RPMI8226 (cell line): ENCODE measurements at places on chromosomes 3 and 15.

DNA sequence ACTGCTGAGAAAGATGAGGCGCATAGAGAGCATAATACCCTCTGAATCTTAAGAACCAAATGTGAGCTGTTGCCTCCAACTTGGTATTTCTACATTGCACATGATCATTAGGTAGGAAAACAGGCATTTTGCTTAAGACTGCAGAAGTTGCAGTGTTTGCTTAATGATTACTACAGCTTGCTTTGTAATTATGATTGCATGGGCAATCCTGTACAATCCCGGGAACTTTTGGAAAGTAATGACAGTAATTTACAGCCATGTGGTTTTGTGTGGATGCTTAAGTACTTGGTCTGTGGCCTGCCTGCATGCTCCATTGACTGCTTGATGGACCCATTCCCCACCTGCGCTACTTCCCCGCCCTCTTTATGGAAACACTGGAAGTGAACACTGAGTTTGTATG is 301.1 kb downstream of the DIPK2A start:
- DNase-seq, result no peak

DNA sequence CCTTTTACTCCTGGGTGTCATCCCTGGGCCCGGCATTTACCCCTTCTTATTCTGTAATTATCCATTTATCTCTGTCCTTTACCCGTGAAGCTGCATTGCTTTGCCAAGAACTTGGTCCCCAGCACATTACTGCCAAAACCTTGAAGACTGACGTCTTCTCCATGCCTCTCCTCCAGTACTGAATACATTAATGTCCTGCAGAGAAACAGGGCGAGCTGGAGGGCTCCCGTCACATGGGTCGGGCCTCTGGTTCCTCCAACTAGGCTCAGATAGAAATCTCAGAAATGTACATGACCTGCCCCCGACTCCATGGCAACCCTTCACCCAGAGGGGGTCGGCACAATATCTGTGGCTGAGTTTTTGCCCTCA is 445 bp downstream of the EFCAB12 start:
- no peak for DNase-seq

- DNase-seq, result peak; percentile 84
Measured at GRCh38 chr3:53045518-53046170, at the start of gene SFMBT1. SFMBT1 (minus strand) TSS chr3:53046073; CDS start chr3:52969128, 76,945 bp downstream.

- peak; percentile 56 for DNase-seq
Measured at GRCh38 chr15:75921732-75922703, 18.3 kb downstream of the FBXO22 start.

GRCh38 chr3:27596334-27596841 is 112.2 kb upstream of the SLC4A7 start:
- DNase-seq, result peak; percentile 17

GRCh38 chr15:34154725-34155204 is 52.9 kb downstream of the PGBD4 start:
- DNase-seq, result no peak

DNA sequence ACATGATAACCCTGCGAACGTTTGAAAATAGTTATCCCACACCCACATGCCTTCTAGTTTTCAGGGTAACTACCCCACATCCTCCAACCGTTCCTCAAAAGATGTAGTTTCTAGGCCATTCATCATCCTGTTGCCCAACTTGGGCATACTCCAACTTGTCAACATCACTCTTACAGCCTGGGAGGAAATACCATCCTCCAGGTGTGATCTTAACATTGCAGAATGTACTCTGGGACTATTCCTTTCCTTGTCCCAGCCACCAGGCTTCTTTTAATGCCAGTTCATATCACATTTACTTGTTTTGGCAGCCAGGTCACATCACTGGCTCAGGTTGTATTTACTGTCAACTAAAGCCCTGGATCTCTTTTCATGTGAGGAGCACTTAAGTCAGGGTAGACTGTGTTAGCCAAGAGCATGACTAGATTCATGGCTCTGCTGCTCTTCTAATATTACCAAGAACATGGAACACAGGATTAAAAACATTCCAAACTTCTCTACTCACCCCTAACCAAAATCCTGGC is 4.0 kb upstream of the DENND6A start:
- DNase-seq, result no peak

GRCh38 chr15:92900731-92901071 is 577 bp downstream of the CHD2 start:
- no peak for DNase-seq

DNA sequence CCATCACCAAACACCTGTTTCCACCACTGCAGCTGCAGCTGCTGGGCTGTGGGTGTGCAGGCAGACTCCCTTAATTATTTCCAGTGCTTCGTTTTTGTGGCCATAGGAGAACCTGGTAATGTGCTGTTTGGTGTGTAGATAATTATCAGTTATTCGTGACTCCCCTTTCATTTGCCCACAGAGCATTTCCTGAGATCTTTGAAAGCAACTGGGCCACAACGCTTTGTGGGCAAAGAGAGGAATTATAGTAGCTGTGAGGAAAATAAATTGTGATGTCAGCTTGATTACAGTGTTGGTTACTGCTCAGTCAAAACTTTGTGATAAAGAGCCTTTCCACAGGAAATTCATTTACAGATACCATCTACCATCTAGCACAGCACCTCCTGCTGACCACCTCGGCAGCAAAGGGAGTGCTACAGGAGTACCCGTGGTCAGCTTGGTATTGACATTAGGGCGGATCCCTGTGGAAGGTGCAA is 193.3 kb upstream of the SLCO3A1 start:
- no peak for DNase-seq

DNA sequence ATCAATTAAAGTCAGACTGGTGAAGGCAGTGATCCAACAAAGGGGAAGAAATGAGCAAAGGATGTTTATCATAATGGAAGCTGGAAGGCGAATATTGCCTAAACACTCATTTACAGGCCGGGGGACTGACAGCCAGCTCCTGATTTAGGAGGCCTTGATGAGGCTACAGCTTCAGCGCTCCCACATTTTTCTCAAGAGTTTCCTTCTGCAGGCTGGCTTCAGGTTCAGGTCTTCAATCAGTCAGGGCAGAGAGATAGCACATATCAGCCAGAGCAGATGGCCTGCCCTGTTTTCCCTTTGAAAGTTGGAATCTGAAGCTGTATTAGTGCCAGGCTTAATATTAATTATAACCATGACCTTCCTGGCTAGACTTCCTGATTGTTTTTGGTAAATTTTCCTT is 218.9 kb downstream of the SV2B start:
- no peak for DNase-seq

- no peak for DNase-seq
Measured at GRCh38 chr3:155015776-155016436, 64.2 kb upstream of the MME start.

- peak; percentile 10 for DNase-seq
Measured at GRCh38 chr15:36501063-36501678, 78.3 kb upstream of the CDIN1 start.

GRCh38 chr15:41445399-41445798 is 28.5 kb downstream of the RTF1 start:
- no peak for DNase-seq

DNA sequence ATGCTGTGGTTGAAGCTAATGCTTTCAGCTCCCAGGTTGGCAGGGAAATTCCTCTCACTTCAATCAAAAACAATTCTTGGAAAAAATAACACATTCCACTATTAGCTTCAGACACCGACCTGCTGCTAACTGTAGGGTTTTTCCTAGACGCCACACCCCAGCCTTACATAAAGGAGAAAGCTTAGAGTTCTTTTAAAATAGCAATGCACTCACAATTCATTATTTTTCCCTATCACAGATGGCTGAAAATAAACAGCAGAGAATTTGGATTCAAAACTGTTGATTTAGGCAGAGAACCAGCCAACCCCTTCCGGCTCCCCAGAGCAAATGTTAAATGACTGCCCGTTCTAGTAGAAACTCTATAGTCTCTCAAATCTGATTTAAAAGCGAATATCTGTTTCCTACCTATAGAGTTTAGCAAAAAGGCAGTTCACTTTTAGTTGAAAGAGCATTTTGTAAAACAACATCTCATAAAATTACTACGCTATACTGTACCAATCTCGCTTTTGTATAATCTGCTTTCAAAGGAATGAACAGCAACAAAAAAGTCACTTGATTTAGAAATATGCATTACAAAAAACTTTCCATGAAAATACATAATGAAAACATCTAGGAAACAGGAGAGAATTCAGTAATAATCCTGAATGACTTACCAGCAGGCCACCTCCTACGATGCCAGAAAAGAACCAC is 586 bp downstream of the TM4SF1 start:
- no peak for DNase-seq

GRCh38 chr3:19384868-19385267 is 236.6 kb downstream of the KCNH8 start:
- DNase-seq, result no peak

GRCh38 chr3:9552252-9552999 is 1.2 kb downstream of the LHFPL4 start:
- DNase-seq, result peak; percentile 58

- DNase-seq, result no peak
Measured at GRCh38 chr15:23422946-23423708, 23.9 kb downstream of the GOLGA6L2 start.

- DNase-seq, result no peak
Measured at GRCh38 chr15:71662306-71662705, 148.0 kb upstream of the NR2E3 start.

DNA sequence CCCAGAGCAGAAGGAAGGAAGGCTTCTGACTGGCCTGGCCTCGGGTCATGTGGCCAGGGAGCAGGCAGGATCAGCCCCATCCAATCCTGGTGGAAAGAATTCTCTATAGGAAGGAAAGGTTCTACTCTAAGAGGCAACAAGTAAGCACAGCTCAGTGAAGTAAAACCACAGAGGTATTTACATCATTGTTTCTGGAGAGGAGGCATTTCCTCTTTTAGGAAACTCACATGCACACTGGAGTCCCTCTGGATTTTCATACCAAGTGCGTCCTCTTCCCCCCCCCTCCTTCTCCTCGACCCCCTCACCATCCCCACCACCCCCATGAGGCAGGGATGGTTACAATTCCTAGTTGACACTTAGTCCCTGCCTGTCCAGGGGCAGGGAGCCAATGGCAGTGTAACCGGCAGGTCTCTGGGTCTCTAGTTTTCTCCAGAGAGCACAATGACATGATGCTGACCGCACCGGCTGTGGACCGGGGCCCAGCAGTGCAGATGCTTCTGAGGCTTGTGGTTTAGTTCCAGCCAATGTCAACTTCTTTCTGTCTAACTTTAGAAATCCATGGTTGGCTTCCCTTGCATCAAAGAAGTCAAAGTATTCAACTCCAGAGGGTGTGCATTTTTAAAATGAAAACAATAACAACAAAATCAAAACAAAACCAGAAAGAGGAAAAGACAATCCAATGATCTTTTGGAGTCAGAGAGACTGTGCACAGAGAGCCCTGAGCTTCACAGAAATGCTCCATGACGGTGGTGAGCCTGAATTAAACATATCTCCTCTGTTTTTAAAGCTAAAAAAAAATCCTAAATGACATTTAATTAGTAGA is 230.3 kb upstream of the TLE3 start:
- DNase-seq, result peak; percentile 91

GRCh38 chr3:157058392-157059071 is 101.4 kb downstream of the CCNL1 start:
- DNase-seq, result no peak

GRCh38 chr15:61195116-61196002 is 33.7 kb downstream of the RORA start:
- DNase-seq, result peak; percentile 72

DNA sequence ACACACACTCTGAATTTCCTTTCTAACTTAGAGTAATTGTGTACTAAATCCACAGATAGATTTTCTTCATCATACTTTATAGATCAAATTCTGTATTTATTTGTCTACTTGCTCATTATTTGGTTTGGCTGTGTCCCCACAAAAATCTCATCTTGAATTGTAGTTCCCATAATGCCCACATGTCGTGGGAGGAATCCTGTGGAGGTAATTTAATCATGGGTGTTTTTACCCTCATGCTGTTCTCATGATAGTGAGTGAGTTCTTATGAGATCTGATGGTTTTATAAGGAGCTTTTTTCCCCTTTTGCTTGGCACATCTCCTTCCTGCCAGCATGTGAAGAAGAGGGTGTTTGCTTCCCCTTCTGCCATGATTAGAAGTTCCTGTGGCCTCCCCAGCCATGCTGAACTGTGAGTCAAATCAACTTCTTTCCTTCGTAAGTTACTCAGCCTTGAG is 198.3 kb upstream of the TGFBR2 start:
- DNase-seq, result no peak

GRCh38 chr15:61518191-61518950 is 289.3 kb upstream of the RORA start:
- DNase-seq, result no peak

GRCh38 chr3:95468331-95468730 is 1346.1 kb upstream of the EPHA6 start:
- no peak for DNase-seq

GRCh38 chr15:28044121-28044672 is 54.9 kb downstream of the OCA2 start:
- DNase-seq, result no peak

- DNase-seq, result peak; percentile 45
Measured at GRCh38 chr3:176430244-176431037, 766.8 kb downstream of the TBL1XR1 start.
